Thymus (tissue), 14 donors: ENCODE measurements at places on chromosomes 3 and 15. TPM values are rescaled to one million over a fixed set of nuclear protein-coding genes. Genes with fewer than 3 reads are reported as not detected.
A peak's percentile ranks its signal among the peaks of the same experiment; 100 is the strongest.

The C15orf62 gene
- total RNA-seq: 1.1 TPM

DNA sequence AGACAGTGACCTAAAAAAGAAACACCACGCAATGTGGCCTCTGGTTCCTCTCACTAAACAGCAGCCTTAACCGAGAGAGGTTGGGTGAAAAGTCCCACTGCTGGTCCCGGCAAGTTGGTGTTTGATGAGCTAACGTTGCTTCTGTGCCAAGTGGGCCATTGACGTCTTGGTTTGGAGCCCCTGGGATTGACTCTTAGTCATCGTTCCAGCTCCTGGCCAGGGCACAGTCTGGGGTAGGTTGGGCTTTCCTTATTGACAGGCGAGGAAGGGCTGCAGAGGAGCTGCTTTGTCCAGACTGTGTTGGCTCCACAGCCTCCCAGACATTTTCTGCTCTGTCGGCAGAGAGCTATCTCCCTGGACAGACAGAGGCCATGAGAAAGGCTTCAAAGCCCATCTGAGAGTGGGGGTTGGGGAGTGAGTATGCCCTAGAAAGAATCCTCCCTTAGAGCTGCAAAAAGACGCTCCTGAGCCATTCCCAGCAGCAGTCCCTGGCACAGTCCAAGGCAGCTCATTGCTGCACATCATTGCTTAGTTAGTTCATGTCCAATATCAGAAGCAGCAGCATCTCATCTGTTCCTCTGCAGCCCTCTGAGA lies 28.6 kb upstream of the C3orf80 start:
- H3K27ac ChIP-seq: no peak overlapping the region
- H3K4me1 ChIP-seq: peaks cover 3% of the 10 kb centered on the region
- no peaks in the 10 kb centered on the region for H3K27me3 ChIP-seq

The SKOR1 gene
- 0.14 TPM for total RNA-seq

DNA sequence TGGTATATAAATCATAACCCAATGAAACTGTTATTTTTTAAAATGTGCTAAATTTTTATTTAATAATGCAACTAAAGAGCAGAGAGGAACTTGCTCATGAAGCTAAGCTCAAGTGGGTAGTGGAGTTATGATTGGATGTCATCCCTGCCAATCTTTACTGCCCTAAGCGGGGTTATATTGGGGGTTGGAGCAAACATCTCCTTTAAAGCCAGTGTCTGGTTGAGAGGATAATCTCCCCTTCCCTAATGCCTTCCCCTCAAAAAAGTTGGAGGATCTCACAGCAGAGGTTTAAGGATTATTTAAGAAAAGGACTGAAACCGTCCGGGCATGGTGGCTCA lies 32.1 kb upstream of the CLASP2 start:
- H3K36me3 ChIP-seq: no peaks in the 10 kb centered on the region
- DNase-seq: no peak
- H3K27ac ChIP-seq: no peak overlapping the region
- H3K4me1 ChIP-seq: no peaks in the 10 kb centered on the region
- H3K27me3 ChIP-seq: no peaks in the 10 kb centered on the region
- H3K4me3 ChIP-seq: no peak overlapping the region

The FAM81A gene
- 0.42 TPM for total RNA-seq

The GNAT1 gene
- 0.05 TPM for total RNA-seq

DNA sequence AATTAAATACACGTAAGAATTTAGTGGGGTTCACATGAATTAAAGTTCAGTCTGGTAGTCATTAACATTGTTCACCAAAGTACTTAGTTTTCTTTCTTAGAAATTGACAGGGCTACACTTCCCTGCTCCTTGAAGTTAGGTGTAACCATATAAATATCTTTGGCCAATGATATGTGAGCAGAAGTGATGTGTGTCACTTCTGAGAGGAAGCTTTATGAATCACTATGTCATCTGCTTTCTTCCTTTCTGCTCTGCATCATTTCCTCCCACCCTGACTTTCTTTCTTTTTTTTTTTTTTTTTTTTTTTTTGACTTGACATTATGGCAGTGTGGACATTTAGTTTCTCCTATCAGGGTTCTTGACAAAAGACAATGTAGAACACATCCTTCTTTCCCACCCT lies 156.2 kb upstream of the COL8A1 start:
- H3K4me3 ChIP-seq: no peak overlapping the region
- no peak overlapping the region for H3K27ac ChIP-seq
- H3K4me1 ChIP-seq: no peaks in the 10 kb centered on the region
- no peaks in the 10 kb centered on the region for H3K36me3 ChIP-seq
- H3K27me3 ChIP-seq: no peaks in the 10 kb centered on the region
- no peak for DNase-seq

DNA sequence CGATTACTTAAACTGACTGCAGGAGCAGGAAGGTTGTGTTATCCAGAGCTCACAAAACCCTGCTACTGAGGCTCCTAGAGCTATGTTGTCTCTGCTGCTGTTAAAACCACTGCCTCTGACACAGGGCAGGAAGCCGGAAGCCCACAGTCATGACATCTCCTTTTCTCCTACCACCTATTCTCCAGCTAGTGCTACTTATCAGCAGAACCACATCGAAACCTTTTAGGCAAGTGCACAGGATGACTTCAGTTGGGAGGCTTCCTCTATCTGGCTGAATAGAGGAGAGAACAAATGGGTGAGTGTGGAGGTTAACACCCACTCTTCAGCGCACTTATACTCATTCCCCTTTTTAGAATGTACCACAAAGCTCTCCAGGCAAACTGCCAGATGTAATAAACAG lies 638.0 kb downstream of the OTOL1 start:
- no peaks in the 10 kb centered on the region for H3K36me3 ChIP-seq
- DNase-seq: peak; percentile 8
- H3K27ac ChIP-seq: peak overlapping the region; percentile 23
- no peak overlapping the region for H3K4me3 ChIP-seq
- no peaks in the 10 kb centered on the region for H3K27me3 ChIP-seq

DNA sequence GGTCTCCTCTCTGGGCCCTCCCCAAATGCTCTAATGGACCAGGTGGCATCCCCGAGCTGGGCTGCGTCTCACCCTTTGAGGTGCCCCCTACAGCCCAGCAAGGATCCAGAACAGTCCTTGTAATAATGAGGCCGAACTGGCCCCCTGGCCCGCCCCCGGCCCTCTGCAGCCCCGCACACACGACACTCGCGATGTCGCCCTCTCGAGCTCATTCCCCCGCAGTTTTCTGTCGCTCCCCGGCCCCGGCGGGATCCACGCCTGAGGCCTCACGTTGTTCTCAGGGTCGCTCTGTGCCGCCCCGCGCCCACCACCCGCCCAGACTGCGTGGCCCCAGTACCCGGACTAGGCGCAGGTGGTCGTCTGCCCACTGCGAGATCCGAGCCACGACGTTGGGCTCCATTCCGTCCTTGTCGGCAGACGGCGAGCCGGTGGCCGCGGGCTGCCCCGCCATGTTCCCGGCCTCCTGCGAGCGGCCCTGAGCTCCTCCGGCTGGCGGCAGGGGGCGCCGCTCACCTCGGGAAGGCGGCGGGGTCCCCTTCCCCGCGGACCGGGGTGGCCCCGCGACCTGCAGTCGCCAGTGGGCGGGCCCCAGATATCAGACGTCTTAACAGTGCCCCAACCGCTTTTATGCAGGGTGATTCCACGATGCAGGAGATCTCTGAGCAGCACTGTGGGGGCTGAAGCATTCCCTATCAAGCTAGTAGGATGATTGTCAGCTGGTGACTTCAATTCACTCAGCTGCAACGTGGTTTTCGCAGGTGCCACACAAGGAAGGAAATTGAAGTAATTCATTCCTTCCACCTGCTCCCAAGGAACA lies at the start of gene C3orf33:
TSS of gene C3orf33 (minus strand) at position 477 of the 817 bp plus-strand sequence. CDS start at position 451, 26 bp downstream.
- H3K4me1 ChIP-seq: no peaks in the 10 kb centered on the region
- H3K27ac ChIP-seq: peak within 1 kb of the TSS; percentile 5
- no peaks in the 10 kb centered on the region for H3K36me3 ChIP-seq
- H3K4me3 ChIP-seq: peak within 1 kb of the TSS; percentile 90
- peak; percentile 75 for DNase-seq

GRCh38 chr3:40741729-40742128 lies 217.0 kb downstream of the ZNF621 start:
- no peak overlapping the region for H3K4me3 ChIP-seq
- H3K36me3 ChIP-seq: no peaks in the 10 kb centered on the region
- DNase-seq: no peak
- peaks cover 4% of the 10 kb centered on the region for H3K4me1 ChIP-seq
- H3K27me3 ChIP-seq: no peaks in the 10 kb centered on the region

- H3K4me1 ChIP-seq: no peaks in the 10 kb centered on the region
- no peak overlapping the region for H3K4me3 ChIP-seq
These were observed 52.9 kb upstream of the MYZAP start for GRCh38 chr15:57538821-57539220.

The CDCP1 gene
- total RNA-seq: 0.52 TPM

The TERB2 gene
- total RNA-seq: not detected

The RBM15B gene
- 17.7 TPM for total RNA-seq

DNA sequence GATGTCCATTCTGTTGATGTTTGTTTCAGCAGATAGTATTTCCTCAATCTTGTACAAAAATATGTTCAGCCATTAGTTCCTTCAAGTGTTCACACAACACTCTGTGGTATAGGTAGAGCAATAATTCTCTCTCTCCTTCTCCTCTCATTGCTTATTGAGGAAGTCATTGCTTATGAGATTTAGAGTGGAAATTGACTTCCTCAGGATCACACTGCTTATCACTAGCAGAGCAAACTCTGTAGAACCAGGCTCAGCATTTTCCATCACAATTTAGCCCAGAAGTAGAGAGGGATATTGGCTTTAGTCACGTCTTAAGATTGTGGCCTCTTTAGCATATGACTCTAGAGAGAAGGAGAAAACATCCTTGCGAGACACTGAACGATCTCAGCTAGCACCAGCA lies 31.2 kb downstream of the RAB11A start:
- H3K4me3 ChIP-seq: no peak overlapping the region
- H3K27ac ChIP-seq: no peak overlapping the region
- DNase-seq: no peak
- H3K36me3 ChIP-seq: peaks cover 33% of the 10 kb centered on the region
- no peaks in the 10 kb centered on the region for H3K27me3 ChIP-seq

DNA sequence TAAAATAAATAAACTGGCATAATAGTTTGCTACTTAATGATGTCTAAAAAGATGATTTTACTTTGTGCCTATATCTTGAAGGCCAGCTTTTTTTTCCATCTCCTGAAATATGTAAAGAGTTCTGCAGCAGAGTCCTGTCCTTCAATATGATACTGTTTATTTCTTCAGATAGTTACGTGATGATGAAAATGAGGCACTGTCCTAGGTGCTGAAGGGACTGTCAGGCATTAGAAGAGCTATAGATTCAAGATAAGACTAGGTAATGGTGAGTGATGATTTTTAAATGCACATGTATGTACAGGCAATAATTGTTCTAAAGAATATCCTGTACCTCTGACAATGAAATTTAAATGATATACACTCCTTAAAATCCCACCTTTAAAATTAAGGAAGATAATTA lies 326.9 kb upstream of the DNAJC19 start:
- H3K27ac ChIP-seq: no peak overlapping the region
- H3K27me3 ChIP-seq: no peaks in the 10 kb centered on the region
- no peaks in the 10 kb centered on the region for H3K4me1 ChIP-seq
- H3K36me3 ChIP-seq: no peaks in the 10 kb centered on the region

The ZMYND10 gene
- total RNA-seq: 0.66 TPM

- H3K27ac ChIP-seq: no peak overlapping the region
- no peak overlapping the region for H3K4me3 ChIP-seq
- H3K27me3 ChIP-seq: no peaks in the 10 kb centered on the region
- H3K4me1 ChIP-seq: no peaks in the 10 kb centered on the region
These were observed 50.8 kb upstream of the PPARG start for GRCh38 chr3:12237912-12238650.

DNA sequence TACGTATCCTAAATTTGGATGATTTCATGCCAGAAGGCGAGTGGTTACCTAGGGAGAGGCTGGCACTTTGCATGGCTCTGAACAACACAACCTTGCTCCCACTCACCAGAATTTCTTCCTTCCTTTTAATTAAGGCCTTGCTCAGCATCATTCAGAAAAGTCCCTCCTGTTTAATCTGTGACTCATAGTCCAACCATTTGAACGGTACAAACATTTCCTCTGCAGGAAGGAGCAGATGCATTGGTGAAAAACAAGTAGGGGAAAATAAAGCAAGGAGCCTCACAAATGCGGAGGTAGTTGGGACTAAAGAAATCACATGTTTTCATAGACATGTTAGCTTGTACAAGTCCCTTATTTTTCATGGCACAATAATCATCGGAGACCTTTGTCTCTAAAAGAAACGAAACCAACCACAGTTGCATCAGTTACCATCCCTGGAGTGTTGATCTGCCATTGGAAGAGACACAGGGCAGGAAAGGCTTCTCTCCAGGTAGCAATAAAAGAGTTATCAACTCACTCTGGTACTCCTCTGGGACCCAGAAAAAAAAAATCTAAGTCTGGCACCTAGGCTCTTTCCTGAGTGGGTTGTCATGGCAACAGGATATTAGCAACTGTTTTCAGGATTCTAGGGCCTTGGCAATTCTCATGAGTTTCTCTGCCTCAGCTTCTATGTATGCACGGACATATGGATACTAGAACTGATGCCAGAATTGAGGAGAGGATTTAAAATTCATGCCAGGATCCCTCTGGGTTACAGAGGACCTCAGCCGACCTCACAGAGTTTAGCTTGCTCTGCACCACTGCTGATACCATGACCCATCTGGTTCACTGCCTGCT lies 255.4 kb upstream of the ARPP21 start:
- no peaks in the 10 kb centered on the region for H3K27me3 ChIP-seq
- no peak overlapping the region for H3K4me3 ChIP-seq
- H3K4me1 ChIP-seq: no peaks in the 10 kb centered on the region

- peaks cover 7% of the 10 kb centered on the region for H3K36me3 ChIP-seq
- no peak overlapping the region for H3K27ac ChIP-seq
- H3K27me3 ChIP-seq: no peaks in the 10 kb centered on the region
- no peaks in the 10 kb centered on the region for H3K4me1 ChIP-seq
These were observed 56.4 kb upstream of the LIMD1 start for GRCh38 chr3:45537970-45538640.

- peaks cover 26% of the 10 kb centered on the region for H3K36me3 ChIP-seq
- H3K4me1 ChIP-seq: no peaks in the 10 kb centered on the region
- no peak overlapping the region for H3K27ac ChIP-seq
- H3K4me3 ChIP-seq: no peak overlapping the region
- no peak for DNase-seq
These were observed 9.2 kb upstream of the MST1R start for GRCh38 chr3:49912881-49913281.

DNA sequence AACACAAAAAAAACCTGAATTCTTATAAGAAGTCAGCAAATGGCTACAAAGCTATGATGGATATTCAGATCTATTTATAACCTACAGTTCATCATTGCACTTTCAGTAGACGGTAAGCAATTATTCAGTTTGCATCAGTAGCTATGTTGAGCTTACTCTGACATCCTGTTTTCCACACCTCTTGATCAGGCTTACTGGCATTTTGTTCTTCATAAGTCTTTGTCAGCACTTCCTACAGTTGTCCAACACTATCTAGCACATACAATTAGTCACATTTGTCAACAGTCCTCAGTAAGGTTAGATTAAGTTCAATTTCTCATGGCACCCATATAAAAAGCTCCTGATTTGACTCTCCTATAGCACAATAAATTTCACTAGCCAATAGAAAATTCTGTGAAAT lies 71.2 kb upstream of the ST3GAL6 start:
- no peaks in the 10 kb centered on the region for H3K36me3 ChIP-seq
- no peak for DNase-seq
- H3K4me3 ChIP-seq: no peak overlapping the region
- no peaks in the 10 kb centered on the region for H3K4me1 ChIP-seq
- H3K27me3 ChIP-seq: no peaks in the 10 kb centered on the region

The TMED3 gene
- 45.3 TPM for total RNA-seq

The THBS1 gene
- 9.0 TPM for total RNA-seq
